ENCODE measurements at places on chromosomes 11 and 22. TPM values are rescaled to one million over a fixed set of nuclear protein-coding genes. Genes with fewer than 3 reads are reported as not detected.

- DNase-seq, result peak; percentile 36
Observed at GRCh38 chr11:2194877-2195755, 23.5 kb upstream of the TH start.

DNA sequence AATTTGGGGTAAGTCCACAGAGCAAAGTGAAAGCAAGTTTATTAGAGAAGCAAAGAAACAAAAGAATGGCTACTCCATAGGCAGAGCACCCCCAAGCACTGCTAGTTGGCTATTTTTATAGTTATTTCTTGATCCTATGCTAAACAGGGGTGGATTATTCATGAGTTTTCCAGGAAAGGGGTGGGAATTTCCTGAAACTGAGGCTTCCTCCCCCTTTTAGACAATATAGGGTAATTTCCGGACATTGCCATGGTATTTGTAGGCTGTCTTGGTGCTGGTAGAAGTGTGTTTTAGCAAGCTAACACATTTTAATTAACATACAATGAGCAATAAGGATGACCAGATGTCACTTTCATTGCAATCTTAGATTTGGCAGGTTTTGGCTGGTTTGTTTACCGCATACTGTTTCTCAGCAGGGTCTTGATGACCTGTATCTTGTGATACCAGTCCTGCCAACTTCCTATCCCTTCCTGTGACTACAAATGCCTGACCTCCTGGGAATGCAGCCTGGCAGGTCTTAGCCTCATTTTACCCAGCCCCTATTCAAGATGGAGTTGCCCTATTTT is 937 bp upstream of the C1QTNF6 start:
- peak; percentile 70 for DNase-seq

OR4A16 gene
- 3.0 TPM for total RNA-seq

GRCh38 chr11:73152861-73153483 is 10.9 kb upstream of the FCHSD2 start:
- no peak for DNase-seq

- DNase-seq, result no peak
Observed at GRCh38 chr11:113626736-113627135, 79.4 kb downstream of the TMPRSS5 start.

NXPE4 gene
- total RNA-seq, result not detected

GRCh38 chr22:42074132-42074811 is at the start of gene PHETA2:
TSS of gene PHETA2 (plus strand) at chr22:42074248. CDS start at chr22:42077294, 3,046 bp downstream.
- DNase-seq, result no peak

GRCh38 chr22:21963286-21963685 is 10.6 kb upstream of the PPM1F start:
- no peak for DNase-seq

DNA sequence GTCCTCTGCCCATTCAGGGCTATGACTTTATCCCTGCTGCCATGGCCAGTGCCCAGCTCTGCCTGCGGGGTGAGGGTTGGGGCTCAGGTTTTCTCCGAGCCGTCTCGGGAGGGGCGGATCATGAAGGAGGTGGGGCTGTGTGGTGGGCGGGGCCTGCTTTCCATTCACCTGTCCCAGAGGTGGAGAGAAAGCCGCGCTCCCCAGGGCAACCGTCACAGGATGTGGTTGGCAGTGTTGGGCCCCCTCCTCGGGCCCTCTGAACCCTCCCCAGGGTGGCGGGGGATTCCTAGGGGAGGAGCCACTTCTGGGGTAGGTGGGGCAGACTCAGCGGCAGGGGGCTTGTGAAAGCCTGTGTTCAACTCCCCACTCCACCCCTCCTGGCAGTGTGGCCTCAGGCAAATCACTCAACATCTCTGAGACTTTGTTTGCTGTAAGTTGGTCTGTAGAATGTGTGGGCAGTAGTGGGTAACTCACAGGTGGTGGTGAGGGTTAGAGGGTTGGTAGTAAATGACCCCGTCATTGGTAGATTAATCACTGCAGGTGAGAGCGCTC is 50.3 kb downstream of the CD6 start:
- DNase-seq, result no peak

GRCh38 chr11:96152623-96153022 is 190.4 kb downstream of the MAML2 start:
- DNase-seq, result no peak

GRCh38 chr22:45774001-45774670 is 102.5 kb downstream of the ATXN10 start:
- DNase-seq, result no peak

- no peak for DNase-seq
Observed at GRCh38 chr11:88508759-88509581, 171.4 kb upstream of the CTSC start.

DNA sequence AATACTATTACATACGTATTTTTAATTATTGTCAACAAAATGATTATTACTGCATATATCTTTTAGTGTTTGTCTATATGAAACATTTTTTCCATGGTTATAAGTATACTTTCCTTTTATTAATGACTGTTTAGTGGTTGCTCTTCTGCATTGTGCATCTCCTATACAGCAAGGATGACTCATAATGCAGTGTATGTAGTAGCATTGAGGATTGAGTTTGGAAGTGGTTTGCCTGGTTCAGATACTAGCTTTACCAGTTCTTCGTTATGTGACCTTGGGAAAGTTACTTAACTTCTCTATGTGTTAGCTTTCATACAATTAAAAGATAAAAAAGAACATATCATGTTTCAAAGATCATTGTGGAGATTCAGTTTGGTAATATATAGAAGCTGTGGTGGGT is 44.1 kb downstream of the CHORDC1 start:
- DNase-seq, result no peak

- DNase-seq, result no peak
Observed at GRCh38 chr11:75771646-75772410, 3.2 kb downstream of the DGAT2 start.

DNA sequence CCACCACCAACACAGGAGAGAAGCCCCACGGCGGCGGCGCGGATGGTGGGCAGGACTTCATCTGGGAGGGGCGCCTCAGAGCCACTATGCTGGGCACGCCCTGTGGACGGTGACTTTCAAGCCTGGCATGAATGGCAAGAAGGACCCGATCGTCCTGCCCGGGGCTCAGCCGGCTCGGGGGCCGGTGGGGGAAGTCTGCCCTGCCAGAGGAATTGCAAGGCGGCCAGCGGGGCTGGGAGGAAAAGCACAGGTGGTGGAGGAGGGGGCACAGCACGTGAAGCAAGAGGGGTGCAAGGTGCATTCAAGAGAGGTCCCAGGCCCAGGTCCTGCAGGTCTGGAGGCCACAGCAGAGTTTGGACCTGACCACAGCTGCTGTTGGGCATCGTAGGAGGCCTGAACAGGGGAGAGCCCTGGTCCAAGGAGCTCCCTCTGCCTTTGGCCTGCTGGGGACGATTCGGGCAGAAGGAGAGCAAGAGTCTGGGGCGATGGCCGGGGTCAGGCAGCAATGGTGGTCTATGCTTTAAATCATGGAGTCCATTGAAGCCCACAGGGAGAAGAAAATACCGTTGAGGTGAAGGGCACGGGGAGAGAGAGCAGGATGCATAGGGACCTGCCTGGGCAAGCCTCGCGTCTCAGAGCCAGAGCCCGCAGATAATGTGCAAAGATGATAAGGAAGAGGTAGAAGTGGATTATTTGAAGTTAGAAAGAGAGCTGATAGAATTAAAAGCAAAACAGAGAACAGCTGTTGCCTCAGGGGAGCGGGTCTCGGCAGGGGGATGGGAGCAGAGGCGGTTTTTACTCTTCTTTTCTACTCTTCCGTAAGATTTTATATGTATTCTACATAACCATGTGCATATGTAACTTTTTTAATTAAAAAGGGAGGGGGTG is 82.6 kb upstream of the SHISAL1 start:
- no peak for DNase-seq

PLEKHA7 gene
- 5.4 TPM for total RNA-seq

GRCh38 chr11:119447664-119448242 is 24.8 kb upstream of the THY1 start:
- peak; percentile 75 for DNase-seq

DNA sequence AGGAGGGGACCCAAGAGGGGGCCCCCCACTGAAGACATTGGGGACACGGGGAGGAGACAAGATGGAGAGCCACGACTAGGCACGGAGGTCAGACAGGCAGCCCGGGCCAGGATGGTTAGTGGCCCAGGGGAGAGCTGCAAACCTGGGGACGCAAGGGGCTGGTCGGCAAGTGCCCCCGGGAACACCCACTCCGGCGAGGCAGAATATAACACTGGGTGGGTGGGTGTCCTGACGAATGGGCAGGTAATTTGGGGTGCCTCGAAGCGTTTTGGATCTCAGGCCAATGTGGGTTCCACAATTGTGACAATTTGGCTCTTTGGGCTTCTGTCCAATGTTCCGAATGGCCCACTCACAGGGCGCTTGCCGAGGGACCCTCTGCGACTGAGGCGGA is 9.9 kb downstream of the IGF2 start:
- DNase-seq, result no peak

GRCh38 chr11:64359712-64360445 is 917 bp downstream of the RPS6KA4 start:
- DNase-seq, result no peak

- no peak for DNase-seq
Observed at GRCh38 chr11:122434786-122435185, 220.7 kb upstream of the UBASH3B start.

DNA sequence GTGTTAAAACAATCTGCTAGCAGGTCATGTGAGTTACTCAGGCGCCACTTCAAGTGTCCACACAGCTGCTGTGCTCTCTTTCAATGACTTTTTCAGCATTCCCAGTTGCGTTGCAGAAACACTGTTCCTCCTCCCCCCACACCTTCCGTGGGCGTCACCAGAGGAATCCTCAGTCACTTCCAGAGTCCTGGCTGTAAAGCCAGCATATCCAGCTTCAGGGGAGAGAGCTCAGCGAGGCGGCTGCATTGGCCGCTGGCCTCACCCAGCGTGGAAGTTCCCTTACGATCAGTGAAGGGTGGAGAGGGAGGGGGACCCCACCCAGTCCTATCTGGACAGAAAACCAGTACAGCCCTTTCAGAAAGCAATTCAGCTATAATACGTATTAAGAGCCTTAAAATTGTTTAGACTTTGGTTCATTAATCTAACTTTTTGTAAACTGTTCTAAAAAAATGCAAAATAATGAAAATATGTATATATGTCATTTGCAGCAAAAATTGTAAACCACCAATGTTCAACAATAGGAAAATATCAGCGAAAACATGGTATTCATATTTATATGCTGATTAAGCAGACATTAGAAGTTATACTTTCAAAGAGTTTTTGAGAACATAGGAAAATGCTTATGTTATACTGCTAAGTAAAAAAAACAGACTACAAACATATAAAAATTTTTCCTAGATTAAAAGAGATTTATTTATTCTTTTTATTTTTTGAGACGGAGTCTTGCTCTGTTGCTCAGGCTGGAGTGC is 2.8 kb upstream of the ANO9 start:
- DNase-seq, result no peak

GRCh38 chr22:23570681-23571080 is 9.4 kb downstream of the IGLL1 start:
- DNase-seq, result no peak
